Stimulated activated CD4-positive, alpha-beta T cell treated with anti-CD3 and anti-CD28 coated beads, Interleukin-4, amount 100 ng/mL, for 24 hours (primary cell): ENCODE measurements at places on chromosomes 7 and 10.

DNA sequence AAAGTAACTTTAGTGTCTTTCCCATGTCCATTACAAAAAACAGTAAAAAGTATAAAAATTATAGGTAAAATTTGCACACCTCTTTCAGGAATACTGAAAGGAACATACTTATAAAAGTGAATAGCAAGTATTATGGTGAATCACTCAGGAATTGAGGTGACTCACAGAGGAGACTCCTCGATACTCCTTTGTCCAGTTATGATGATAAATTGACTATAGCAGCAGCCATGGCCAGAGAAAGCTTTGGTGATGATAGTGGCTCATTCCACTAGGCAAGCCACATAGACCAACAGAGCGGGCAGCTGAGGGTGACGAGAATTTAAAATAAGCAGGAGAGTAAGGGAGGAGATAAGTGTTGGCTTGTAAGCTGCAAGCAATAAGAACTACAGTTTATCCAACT lies 1231.1 kb upstream of the CELF2 start:
- no peak for DNase-seq

DNA sequence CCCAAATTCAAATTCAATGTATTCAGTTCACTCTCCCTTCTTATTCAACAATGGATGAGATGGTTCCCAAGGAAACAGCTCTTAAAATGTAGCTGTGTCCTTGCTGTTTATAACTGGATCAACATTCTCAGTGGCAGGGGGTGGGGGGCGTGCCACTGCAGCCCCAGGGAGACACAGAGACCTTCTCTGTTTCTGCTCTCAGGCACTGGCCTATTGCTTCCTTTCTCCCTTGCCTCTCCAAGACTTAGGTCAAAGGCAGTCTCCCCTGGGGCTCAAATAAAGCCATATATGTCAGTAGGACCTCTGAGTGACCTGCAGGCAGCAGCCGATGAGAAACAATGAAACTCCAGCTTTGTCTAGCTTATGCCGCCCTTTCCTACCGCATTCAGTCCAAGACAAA lies 20.7 kb downstream of the VSTM4 start:
- no peak for DNase-seq

- DNase-seq, result peak; percentile 30
Measured at GRCh38 chr10:47165711-47166404, 134.1 kb upstream of the GDF10 start.

DNA sequence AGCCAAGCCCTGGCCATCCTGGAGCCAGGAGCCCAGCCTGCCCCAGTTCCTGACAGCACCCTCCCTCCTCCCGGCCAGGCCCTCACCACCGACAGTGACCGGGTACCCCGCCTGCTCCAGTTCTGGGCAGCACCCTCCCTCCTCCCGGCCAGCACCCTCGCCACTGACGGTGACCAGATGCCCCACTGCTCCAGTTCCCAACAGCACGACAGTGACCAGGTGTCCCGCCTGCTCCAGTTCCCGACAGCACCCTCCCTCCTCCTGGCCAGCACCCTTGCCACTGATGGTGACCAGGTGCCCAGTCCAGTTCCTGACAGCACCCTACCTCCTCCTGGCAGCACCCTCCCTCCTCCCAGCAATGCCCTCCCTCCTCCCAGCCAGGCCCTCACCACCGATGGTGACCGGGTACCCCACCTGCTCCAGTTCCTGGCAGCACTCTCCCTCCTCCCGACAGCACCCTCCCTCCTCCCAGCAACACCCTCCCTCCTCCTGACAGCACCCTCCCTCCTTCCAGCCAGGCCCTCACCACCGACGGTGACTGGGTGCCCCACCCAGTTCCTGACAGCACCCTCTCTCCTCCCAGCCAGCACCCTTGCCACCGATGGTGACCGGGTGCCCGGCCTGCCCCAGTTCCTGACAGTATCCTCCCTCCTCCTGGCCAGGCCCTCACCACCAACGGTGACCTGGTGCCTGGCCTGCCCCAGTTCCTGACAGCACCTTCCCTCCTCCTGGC lies 40.3 kb downstream of the VIPR2 start:
- DNase-seq, result no peak

- DNase-seq, result no peak
Measured at GRCh38 chr7:152931633-152932032, 172.1 kb downstream of the ACTR3B start.

DNA sequence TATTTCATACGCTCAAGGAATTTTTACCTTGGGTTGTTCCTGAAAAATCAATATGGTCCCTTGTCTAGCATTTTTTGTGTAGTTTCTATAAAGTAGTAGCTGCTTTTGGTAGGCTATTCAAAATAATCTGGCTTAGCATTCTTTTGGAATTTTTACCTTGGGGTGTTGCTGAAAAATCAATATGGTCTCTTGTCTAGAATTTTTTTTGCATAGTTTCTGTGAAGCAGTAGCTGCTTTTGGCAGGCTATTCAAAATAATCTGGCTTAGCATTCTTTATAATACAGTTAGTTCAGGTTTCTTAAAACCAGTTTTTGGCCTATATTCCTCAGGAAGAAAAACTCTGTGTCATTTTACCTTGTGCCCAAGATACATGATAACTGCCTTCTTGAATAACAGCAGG lies 301.9 kb downstream of the SUGCT start:
- DNase-seq, result no peak

DNA sequence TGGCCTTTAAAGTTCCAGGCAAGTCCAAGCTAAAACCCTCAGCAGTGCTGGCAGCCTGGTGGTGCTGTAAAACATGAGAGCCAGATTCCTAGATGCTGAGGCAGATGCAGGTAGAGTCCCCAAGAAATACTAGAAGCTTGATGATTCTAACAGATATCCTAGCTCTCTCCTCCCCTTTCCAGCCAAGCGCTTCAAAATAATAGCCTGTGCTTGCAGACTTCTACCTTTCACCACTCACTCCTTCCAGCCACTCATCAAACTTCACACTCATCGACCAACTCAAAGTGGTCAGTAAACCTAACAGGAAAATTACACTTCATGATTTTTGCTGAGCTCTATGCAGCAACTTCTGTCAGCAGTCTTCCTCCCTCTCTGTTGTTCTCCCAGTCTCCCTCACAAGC lies 50.2 kb downstream of the LMBR1 start:
- DNase-seq, result no peak

GRCh38 chr10:116134322-116134721 lies 138.7 kb downstream of the GFRA1 start:
- DNase-seq, result no peak

- no peak for DNase-seq
Measured at GRCh38 chr7:127678947-127679346, 27.0 kb downstream of the SND1 start.

DNA sequence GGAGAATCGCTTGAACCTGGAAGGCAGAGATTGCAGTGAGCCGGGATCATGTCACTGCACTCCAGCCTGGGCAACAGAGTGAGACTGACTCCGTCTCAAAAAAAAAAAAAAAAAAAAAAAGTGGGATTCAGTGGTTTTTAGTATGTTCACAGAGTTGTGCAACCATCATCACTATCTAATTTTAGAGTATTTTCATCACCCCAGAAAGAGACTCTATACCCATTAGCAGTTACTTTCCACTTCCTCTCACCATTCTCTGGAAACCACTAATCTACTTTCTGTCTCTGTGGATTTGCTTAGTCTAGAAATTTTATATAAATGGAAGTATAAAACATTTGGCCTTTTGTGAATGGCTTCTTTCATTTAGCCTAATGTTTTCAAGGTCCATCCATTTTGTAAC lies 113.4 kb downstream of the ST7 start:
- DNase-seq, result no peak

- DNase-seq, result no peak
Measured at GRCh38 chr10:123203393-123204126, 49.4 kb downstream of the BUB3 start.

GRCh38 chr7:132225216-132226030 lies 350.8 kb downstream of the PLXNA4 start:
- DNase-seq, result no peak

DNA sequence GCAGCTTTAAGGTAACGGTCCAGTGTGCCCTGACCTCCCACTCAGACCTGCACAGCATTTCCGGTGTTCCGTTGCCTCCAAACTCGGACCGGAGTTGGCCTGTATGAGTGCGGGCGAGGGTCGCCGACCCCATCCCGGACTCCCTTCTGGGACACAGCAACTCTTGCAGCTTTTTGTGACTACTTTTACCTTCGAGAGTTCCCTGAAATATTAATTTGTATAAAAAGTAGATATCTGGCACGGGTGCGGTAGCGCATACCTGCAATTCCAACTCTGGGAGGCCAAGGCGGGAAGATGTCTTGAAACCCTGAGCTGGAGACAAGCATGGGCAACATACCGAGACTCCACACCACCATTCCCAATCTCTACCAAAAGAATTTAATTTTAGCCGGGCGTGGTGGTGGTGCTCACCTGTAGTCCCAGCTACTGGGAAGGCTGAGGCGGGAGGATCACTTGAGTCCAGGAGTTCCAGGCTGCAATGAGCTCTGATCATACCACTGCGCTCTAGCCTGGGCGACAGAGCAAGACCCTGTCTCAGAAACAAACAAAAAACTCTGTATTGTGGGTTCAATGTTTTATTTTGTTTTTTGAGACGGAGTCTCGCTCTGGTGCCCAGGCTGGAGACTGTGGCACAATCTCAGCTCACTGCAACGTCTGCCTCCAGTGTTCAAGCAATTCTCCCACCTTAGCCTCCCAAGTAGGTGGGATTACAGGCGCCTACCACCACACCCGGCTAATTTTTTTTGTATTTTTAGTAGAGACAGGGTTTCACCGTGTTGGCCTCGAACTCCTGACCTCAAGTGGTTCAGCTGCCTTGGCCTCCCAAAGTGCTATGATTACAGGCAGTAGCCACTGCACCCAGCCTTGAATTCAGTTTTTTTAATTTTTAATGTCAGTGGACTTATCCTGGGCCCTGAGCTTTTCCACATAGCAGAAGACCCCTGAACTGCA lies 1.1 kb upstream of the PPP1R35 start:
- no peak for DNase-seq

- DNase-seq, result no peak
Measured at GRCh38 chr10:18472977-18473376, 178.4 kb downstream of the NSUN6 start.

GRCh38 chr10:117398029-117398428 lies 22.8 kb upstream of the PDZD8 start:
- DNase-seq, result no peak

- DNase-seq, result no peak
Measured at GRCh38 chr10:86802473-86803108, 46.2 kb downstream of the BMPR1A start.

DNA sequence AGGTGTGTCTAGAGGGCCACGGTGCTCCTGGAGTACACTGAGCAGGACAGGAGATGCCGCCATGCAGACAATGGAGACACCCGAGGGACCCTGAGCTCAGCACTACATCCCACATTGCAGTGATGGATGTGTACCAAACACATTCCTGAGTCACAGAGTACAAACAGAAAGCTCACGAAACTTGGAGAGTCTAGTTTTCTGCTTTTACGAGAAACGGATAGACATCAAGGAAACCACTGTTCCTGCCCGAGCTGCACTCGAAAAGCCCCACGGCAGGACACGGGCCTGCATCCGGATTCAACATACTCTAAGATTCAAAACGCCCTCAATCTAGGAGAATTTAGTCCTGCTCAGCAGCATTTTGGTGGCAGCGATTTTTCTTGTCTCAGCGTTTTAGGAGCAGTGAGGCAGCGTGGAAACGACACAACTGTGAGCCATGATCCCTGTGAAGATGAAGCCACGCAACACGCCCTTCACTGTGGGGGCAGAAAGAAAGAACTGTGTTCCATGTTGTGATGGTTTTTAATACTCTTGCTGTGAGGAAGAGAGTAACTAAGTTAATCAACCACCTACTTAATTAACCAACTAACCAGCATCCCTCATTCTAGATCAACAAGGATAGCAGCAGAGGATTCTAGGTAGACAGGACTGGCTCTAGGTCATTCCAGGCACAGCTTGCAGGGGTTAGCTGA lies 3.2 kb downstream of the TNS3 start:
- DNase-seq, result no peak

GRCh38 chr7:22660293-22660692 lies 66.7 kb upstream of the IL6 start:
- DNase-seq, result no peak

- DNase-seq, result no peak
Measured at GRCh38 chr10:97179731-97180362, 5.9 kb downstream of the SLIT1 start.

DNA sequence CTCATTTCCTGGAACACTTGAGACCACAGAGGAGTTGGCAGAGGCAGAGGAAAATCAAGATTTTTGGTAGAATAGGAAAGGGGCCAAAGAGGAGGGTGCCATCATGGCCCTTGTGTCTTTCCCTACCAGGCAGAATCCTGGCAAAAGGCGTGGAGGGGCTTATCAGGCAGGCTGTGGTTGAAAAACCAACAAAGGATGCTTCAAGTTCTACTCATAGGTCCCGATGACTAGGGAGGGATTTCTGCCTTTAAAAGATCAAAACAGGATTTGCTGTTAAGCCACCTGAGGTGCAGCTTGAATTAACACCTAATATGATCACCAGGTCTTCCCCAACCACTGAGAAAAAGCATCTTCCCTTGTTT lies 45.7 kb downstream of the BPGM start:
- DNase-seq, result no peak

DNA sequence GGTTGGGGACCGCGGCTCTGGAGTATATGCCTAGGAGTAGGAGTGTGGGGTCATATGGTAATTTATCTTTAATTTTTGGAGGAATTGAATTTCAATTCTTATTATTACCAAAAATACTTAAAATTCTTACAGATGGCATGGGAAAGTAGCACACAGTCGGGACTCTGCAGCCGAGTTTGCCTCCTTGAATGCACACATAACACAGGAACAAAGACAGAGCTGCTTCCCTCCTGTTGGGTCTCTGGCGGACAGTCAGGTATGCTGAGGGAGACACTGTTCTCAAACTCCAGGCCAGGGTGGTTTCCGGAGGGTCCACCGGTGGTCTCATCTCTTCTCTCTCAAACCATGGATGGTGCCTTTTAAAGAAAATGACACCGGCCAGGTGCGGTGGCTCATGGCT lies 32.7 kb downstream of the GRIFIN start:
- no peak for DNase-seq

DNA sequence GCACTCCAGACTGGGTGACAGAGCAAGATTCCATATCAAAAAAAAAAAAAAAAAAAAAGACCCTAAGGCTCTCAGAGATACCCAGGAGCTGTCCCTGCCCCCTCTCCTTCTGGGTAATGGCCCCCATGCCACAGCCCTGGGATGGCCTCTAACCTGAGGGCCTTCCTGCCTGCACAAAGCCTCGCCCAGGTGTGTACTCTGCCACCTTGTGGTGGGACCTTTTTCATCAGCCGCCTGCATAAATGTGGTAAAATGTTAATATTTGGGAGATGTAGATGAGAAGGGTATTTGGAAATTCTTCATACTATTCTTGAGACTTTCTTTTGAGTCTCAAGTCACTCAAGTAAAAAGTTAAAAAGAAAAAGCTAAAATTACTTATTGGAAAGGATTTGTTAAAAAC lies 46.3 kb upstream of the RNF216 start:
- peak; percentile 53 for DNase-seq

GRCh38 chr7:92528958-92529264 lies 316 bp downstream of the RBM48 start:
- DNase-seq, result no peak

GRCh38 chr7:100430493-100431285 lies 1.1 kb downstream of the MEPCE start:
- peak; percentile 54 for DNase-seq

- no peak for DNase-seq
Measured at GRCh38 chr10:86298501-86299001, 68.0 kb downstream of the GRID1 start.
